Stimulated activated CD8-positive, alpha-beta memory T cell treated with anti-CD3 and anti-CD28 coated beads, Interleukin-4, amount 100 ng/mL, for 4 hours (primary cell): ENCODE measurements at places on chromosomes 16 and 17.

GRCh38 chr16:1884155-1884760 lies 12.3 kb upstream of the MEIOB start:
- no peak for DNase-seq

DNA sequence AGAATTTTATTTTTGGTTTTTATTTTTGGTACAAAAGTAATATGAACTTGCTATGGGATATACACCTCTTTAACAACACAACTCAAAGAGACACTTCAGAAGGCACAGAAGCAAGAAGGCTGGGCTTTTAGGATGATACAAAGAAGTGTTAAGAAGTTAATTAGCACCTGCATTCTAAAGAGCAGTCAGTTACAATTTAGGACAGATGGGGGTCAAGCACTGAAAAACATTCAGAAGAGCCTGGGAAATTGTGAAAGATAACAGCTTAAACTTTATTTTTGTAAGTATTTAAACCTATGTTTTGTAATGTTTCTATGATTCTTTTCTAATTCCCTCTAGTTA lies 163.5 kb downstream of the CDH8 start:
- DNase-seq, result no peak

- DNase-seq, result no peak
Observed at GRCh38 chr17:82300707-82301270, 16.6 kb downstream of the CD7 start.

GRCh38 chr17:41717408-41718286 lies 5.5 kb downstream of the GAST start:
- no peak for DNase-seq

- no peak for DNase-seq
Observed at GRCh38 chr17:27956601-27957445, 63.7 kb upstream of the LYRM9 start.

- DNase-seq, result no peak
Observed at GRCh38 chr16:5314377-5314776, 216.8 kb upstream of the EEF2KMT start.

DNA sequence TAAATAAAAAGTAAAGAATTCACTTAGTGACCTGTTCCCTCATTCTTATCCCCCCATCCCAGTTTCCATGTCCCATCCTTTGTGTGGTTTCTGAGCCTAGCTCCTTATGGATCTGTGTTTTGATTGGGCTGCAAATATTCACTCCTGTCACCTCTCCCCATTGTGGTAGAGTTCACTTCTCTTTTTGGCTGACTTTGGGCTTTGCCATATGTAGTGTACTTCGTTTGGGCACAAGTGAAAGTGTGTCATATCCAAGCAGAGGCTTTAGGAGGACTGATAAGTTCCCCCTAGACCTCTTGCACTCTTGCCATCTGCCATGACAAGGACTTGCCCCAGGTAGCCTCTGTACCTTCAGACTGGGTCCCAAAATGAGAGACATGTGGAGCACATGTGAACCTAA lies 13.0 kb upstream of the DHRS7B start:
- DNase-seq, result no peak
